ENCODE measurements at places on chromosomes 7 and 10. TPM values are rescaled to one million over a fixed set of nuclear protein-coding genes. Genes with fewer than 3 reads are reported as not detected.

The GNGT1 gene
- total RNA-seq: not detected

The ZC3HAV1L gene
- 34.8 TPM for total RNA-seq

The AKR1C4 gene
- total RNA-seq: not detected

The DIP2C gene
- total RNA-seq: 1.1 TPM

GRCh38 chr7:35025369-35025870 is 11.9 kb downstream of the DPY19L1 start:
- peak; percentile 68 for DNase-seq
- peaks cover 32% of the 10 kb centered on the region for H3K4me1 ChIP-seq
- H3K27ac ChIP-seq: no peak overlapping the region
- no peak overlapping the region for H3K4me3 ChIP-seq

- no peak overlapping the region for H3K27ac ChIP-seq
- H3K36me3 ChIP-seq: peaks cover 20% of the 10 kb centered on the region
- H3K4me1 ChIP-seq: no peaks in the 10 kb centered on the region
- no peak overlapping the region for H3K4me3 ChIP-seq
- H3K27me3 ChIP-seq: no peaks in the 10 kb centered on the region
Observed at GRCh38 chr7:754531-755412, 27.7 kb upstream of the PRKAR1B start.

DNA sequence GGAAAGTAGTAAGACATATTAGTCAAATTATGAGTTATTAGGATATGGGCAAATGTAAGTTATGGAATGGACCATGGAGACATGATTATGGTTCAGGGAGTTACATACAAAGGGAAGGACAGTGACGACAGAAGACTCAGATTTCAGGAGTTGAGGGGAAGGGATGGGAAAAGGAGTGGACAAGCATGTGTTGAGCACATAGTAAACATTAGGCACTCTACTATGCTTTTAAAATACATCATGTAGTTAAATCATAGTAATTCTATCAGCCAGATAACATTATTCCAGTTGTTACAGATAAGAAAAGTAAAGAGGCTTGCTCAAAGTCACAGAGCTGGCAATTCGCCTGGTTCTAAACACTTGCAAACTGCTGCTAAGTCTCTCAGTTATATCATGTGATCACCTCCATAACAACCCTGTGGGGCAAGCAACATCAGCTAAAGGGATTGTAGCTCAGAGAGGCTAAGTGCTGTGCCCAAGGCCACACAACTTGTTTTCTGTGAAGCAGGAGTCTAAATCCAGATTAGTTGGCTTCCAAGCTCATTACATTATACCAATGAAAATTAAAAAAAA is 115.2 kb upstream of the MDFIC start:
- no peak overlapping the region for H3K4me3 ChIP-seq
- H3K27me3 ChIP-seq: no peaks in the 10 kb centered on the region
- H3K27ac ChIP-seq: no peak overlapping the region
- H3K4me1 ChIP-seq: no peaks in the 10 kb centered on the region
- H3K36me3 ChIP-seq: no peaks in the 10 kb centered on the region
- no peak for DNase-seq

DNA sequence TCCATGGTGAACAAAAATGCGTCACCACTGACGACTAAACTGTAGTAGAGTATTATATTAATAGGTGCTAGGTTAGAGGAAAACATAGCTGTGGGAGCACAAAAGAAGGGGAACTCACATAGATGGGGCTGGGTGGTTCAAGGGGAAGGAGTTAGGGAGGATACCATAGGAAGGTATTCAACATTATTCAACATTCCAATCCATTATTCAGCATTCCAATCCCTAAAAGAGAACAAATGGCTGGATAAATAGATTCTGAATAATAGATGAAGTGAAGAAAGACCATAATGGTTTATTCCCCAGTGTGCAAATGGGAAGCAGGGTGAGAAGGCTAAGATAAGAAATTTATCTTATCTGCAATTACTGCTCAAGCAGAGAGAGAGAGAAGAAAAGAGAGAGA is 61.4 kb downstream of the AASS start:
- H3K4me1 ChIP-seq: no peaks in the 10 kb centered on the region
- H3K4me3 ChIP-seq: no peak overlapping the region
- DNase-seq: no peak
- H3K27ac ChIP-seq: no peak overlapping the region
- H3K27me3 ChIP-seq: no peaks in the 10 kb centered on the region

DNA sequence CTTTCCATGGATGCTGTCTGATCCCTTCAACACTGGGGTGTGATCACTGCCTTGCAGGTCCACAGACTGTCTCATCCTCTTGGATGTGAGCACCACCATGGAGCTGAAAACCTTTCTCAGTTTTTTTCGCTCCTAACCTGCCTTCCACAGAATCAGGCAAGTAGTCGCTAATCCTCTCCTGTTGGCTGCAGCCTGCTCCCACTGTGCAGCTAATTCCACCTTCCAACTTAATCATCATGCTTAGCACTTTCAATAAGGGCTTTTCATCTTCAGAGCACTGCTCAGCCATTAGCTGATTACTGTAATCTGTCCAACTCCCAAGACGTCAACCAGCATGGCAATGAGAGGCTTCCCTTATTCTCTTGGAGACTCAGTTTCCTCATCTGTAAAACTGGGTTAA is 15.1 kb upstream of the CDH23 start:
- H3K4me3 ChIP-seq: no peak overlapping the region
- H3K36me3 ChIP-seq: no peaks in the 10 kb centered on the region
- no peak overlapping the region for H3K27ac ChIP-seq
- DNase-seq: no peak
- peaks cover 27% of the 10 kb centered on the region for H3K4me1 ChIP-seq

DNA sequence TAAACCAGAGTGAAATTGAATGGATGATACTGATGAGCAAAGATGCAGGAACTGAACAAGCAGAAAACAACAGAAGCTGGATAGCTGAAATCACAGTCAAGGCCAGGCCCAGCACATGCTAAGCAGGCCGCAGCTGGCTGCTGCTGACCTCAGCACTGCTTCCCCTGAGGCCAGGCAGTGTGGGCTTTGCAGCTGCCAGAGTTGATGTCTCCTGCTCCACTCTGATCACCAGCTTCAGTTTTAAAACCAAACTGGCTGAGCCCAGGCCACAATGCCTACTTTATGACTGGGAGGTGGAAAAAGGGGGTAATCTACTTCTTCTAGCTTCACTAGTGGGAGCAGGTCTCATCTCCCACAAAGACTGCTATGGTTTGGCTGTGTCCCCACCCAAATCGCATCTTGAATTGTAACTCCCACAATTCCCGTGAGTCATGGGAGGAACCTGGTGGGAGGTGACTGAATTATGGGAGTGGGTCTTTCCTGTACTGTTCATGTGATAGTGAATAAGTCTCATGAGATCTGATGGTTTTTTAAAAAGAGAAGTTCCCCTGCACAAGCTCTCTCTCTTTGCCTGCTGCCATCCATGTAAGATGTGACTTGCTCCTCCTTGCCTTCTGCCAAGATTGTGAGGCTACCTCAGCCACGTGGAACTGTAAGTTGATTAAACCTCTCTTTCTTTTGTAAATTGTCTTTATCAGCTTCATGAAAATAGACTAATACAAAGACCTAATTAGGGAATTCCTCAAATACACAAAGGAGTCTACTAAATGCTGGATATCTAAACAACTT is 136.4 kb upstream of the ITGB1 start:
- H3K36me3 ChIP-seq: no peaks in the 10 kb centered on the region
- no peak overlapping the region for H3K27ac ChIP-seq
- no peak overlapping the region for H3K4me3 ChIP-seq
- H3K27me3 ChIP-seq: no peaks in the 10 kb centered on the region
- H3K4me1 ChIP-seq: no peaks in the 10 kb centered on the region
- DNase-seq: no peak

DNA sequence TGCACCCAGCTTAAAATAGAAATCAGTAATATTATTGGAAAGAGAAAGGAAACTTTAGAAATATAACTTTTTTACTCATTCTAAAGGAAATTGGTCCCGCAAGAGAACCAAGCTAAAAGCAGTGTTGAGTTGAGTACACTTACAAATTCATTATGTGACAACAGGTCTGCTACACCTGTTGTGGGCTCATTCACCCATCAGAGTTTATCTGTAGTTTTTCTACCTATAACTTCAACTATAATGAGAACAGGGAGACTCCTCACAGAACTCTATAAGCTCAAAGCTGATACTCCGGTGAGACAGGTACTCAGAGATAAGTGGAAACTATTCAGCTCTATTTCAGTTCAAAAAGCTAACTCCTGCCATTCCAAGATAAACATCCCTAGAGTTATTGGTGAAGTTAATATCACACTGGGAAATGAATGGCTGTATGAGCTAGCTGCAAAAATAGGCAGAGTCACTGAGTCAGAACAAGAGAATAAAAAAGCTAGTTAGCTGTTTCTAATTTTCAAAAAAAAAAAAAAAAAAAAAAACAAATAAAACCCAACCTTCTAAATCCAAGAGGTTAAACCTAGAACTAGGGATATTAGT is 121.3 kb downstream of the PPP1R3A start:
- no peaks in the 10 kb centered on the region for H3K27me3 ChIP-seq
- H3K4me1 ChIP-seq: no peaks in the 10 kb centered on the region
- DNase-seq: no peak
- H3K4me3 ChIP-seq: no peak overlapping the region
- H3K27ac ChIP-seq: no peak overlapping the region
- no peaks in the 10 kb centered on the region for H3K36me3 ChIP-seq

All from PC-9 (cell line).